Muscle of back (tissue), 13 donors: ENCODE measurements at places on chromosomes 7 and 10. TPM values are rescaled to one million over a fixed set of nuclear protein-coding genes. Genes with fewer than 3 reads are reported as not detected.

Gene SUPV3L1
- polyA plus RNA-seq = 30.6 TPM

GRCh38 chr7:100722480-100723212 is 2.4 kb downstream of the EPO start:
- no peak for DNase-seq

DNA sequence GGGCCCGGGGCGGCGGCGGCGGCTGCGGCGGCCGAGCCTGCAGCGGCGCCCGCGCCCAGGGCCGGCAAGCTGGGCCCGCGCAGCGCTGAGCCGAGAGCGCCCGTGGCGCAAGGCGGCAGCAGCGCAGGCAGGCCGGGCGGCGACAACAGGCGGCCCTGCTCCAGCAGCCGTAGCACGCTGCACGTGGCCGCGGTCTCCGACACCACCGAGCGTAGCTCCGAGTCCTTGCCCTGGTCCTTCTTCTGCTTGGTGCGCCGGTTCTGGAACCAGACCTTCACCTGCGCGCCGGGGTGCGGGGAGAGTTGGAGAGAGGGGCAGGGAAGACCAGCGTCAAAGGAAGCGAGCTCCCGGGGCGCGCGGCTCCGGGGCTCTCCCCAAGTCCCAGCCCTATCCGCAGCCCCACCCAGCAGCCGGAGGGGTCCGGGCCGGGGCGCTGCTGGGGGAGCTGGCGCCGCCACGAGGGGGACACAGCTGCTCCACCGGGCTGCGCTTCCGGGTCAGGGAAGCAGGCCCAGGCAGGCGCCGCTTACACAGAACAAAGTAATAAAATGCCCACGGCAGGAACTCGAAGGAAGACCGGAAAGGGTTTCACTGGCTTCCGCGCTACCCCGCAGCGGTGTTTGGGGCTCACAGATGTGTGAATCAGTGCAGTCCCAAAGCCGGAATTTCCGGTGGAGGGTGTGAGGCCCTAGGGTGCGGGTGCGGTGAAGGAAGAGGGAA is 3.6 kb downstream of the VAX1 start:
- DNase-seq = no peak

Gene GPR85
- polyA plus RNA-seq = 1.5 TPM

Gene PNLIPRP2
- not detected for polyA plus RNA-seq

- DNase-seq = no peak
These were observed 6.7 kb upstream of the COA1 start for GRCh38 chr7:43735802-43736603.

GRCh38 chr7:22154143-22154529 is 202.8 kb downstream of the RAPGEF5 start:
- DNase-seq = no peak

DNA sequence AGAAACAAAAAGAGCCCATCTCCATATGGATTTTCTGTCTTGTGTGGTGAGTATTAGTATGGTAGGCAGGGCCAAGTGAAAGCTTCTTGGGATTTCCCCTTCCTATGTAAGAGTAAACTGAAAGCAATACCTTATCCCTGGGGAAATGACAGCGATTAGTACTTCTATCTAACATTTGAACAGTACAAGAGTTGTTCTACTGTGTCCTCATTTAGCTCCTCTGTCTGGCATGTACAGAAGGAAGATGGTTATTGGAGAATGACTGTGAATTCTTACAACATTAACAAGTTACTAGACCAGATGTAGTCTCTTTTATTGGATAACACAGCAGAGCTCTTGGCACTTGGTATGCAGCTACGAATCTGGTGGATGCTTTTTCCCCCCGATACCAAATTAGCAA is 17.9 kb upstream of the TRIL start:
- no peak for DNase-seq

- DNase-seq = no peak
These were observed 23.8 kb upstream of the PLAC9 start for GRCh38 chr10:80108576-80109239.

- no peak for DNase-seq
These were observed 61.7 kb upstream of the ZNRF2 start for GRCh38 chr7:30222515-30223215.

DNA sequence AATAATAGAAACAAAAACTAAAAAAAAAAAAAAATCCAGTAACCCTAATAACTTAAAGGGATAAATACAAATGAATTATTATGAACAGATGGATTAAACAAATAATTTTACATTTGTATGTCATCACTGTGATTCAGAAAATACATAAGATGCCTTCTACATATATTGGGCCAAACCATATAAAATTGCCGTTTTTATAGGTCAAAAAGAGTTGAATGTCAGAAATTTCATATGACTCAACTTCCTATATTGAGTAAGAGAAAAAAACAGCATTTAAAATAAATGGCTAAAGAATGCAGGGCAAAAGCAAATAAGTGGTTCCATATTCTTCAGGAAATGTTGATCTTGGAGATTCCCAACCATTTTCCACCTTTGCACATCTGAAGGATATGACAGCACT is 9.4 kb downstream of the SLC35B4 start:
- DNase-seq = no peak

DNA sequence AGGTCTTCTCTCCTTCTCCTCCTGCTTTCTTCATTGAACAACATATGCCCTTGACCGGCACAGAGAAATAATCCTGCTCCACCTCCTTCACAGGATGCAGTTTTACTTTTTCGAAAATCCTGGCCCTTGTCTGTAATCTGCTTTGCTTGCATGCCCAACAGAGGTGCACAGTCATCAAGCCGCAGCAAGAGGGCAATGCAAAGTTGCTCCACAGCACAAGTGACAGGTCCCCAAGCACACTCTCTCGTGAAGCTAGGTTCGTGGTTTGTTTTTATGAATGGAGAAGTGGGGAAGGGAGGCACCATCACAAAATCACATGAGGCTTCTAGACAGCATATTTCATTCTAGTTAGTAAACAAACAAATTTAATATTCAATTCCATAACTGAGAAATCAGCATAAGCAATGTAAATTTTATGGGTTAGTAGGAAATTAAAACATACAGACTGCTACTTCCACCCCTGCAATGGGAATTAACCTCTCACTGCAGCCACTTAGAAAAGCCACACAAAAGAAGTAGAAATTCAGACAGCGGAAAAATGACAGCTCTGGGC is 178.8 kb downstream of the TPK1 start:
- no peak for DNase-seq

GRCh38 chr10:101466016-101466912 is 112.3 kb downstream of the BTRC start:
- DNase-seq = no peak

Gene ELN
- 129 TPM for polyA plus RNA-seq

DNA sequence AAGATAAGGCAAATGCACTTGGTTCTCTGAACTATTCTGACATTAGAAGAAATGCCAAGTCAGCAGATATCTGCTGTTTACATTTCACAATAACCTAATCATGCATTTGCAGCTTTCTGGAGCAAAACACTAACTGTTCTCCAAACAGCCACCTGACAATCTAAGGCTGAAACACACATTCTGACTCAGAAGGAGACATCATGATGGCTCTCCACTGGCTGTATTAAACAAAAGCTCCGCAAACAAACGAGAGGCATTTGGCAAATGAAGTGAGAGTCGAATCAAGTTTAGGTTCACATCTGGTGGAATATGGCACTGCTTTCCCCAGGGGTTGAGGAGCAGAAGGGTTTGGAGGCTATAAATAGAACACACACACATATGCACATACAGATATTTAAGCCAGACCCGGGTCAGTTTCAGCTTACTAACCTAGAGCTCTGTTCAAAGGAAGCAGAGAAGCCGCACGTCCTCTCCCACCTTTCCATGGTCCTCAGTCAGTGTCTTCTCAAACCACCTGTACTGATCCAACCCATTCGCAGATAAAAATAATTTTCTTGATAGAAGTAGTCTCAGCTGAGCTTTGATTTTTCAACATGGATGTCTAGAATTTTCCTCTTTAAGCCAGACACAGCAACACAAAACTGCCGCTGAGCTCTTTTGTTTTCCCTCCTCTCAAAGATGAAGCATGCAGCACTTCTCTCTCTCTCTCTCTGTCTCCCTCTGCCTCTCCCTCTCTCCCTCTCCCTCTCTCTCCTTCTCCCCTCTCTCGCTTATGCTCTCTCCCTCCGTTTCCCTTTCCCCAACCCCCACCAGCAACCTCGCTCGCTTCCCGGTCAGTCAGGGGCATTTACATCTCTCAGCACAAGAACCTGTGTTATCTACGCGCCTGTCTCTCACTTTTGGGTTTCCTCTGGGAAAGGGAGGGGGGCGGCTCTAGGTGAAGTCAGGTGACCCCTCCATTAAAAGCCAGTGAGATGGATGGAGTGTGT is 682.8 kb downstream of the MAGI2 start:
- peak; percentile 28 for DNase-seq

DNA sequence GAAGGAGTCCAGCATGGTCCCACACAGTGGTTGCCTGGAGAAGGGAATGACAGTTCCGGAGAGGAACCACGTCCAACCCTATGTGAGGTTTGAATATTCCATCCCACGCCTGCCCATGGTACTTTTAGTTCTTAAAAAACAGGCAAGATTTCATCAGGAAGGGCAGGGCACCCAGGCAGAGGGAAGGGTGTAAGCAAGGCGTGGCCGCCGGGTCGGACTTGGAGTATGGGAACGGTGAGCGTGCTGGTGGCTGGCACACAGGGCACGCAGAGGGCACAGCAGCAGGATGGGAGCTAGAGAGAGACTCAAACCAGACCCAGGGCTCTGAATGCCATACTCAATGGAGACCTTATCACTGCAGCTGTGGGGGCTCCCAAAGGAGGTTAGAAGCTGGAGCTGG is 34.3 kb downstream of the FAM53B start:
- DNase-seq = no peak

Gene CHN2
- 10.8 TPM for polyA plus RNA-seq

Gene PIK3AP1
- 2.9 TPM for polyA plus RNA-seq

Gene NPFFR1
- polyA plus RNA-seq = 0.06 TPM

Gene TRIM56
- polyA plus RNA-seq = 5.7 TPM

Gene MMRN2
- 24.3 TPM for polyA plus RNA-seq

GRCh38 chr7:138025215-138026186 is 23.6 kb upstream of the CREB3L2 start:
- no peak for DNase-seq

- DNase-seq = no peak
These were observed 165.6 kb downstream of the RNLS start for GRCh38 chr10:88417387-88418030.

DNA sequence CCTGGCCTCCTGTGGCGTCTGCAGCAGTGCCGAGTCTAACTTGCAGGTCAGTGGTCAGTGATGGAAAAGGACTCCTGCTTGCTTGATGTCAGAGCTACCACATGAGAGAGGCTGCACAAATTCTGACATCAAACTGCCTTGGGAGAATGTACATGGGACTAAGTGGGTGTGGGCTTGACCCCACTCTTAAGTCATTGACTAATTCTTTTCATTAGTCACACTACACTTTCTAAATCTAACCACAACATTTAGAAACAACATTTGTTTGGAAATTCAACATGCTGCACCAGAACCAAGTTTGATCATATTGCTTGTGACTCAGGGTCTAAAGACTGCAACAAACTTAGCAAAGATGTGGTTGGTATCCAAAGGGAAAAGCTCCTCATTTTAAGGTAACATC is 24.4 kb upstream of the CDC14C start:
- no peak for DNase-seq

Gene DNAJB12
- 20.6 TPM for polyA plus RNA-seq

- no peak for DNase-seq
These were observed 7.7 kb downstream of the ZSCAN25 start for GRCh38 chr7:99624484-99624883.

Gene TCAF2
- polyA plus RNA-seq = 22.2 TPM

- DNase-seq = no peak
These were observed 16.8 kb downstream of the SEMA3C start for GRCh38 chr7:80902019-80902418.

GRCh38 chr10:71099731-71100361 is 112.5 kb upstream of the UNC5B start:
- no peak for DNase-seq

Gene BAIAP2L1
- 3.7 TPM for polyA plus RNA-seq
